Urinary bladder (tissue), 4 donors: ENCODE measurements at places on chromosomes 16 and 17. TPM values are rescaled to one million over a fixed set of nuclear protein-coding genes. Genes with fewer than 3 reads are reported as not detected.

GRCh38 chr17:60436676-60437075 is 14.4 kb downstream of the CHCT1 start:
- no peak for DNase-seq

- DNase-seq = no peak
Measured at GRCh38 chr16:84303023-84303422, 8.3 kb downstream of the WFDC1 start.

Gene LGALS9B
- total RNA-seq = not detected

DNA sequence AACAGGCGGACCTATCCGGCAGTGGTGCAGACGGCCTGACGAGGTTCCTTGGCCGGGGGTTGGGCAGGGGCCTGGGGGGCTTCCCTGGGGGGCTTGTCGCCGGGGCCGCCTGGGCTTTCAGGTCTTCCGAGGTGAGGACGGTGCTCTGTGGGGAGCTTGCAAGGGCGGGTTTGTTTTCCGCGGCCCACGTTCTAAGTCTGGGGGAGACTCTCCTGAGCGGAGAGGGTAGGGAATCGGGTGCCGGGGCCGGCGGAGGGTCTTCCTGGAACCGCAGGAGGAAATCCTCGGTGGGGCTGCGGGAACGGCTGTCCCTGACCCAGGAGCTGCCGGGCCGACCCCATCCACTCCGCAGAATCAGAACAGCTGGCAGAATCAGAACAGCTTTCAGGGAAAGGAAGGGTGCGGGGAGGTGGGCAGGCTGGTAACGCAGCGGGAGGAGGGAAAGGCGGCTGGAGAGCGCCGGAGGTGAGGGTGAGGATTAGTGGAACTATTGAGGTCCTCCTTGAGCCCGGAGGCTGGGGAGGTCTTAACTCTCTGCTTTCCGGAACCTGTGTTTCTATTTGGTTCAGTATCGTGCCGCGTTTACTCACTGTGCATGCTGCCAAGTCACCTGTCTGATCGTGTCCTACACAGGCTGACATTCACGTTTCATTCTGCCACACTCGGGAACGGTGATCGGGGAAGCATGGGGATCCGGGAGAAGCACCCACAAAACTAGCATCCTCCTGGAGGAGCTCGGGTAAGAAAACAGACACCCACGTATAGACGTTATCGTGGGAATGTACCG is 28.9 kb downstream of the CPSF4L start:
- no peak for DNase-seq
